SK-N-SH (cell line): ENCODE measurements at places on chromosomes 16 and 17. TPM values are rescaled to one million over a fixed set of nuclear protein-coding genes. Genes with fewer than 3 reads are reported as not detected.

GRCh38 chr17:27605409-27605808 is 25.6 kb upstream of the LGALS9 start:
- H3K36me3 ChIP-seq = peaks cover 3% of the 10 kb centered on the region
- H3K27ac ChIP-seq = no peak overlapping the region
- no peaks in the 10 kb centered on the region for H3K27me3 ChIP-seq
- no peak for DNase-seq
- H3K4me1 ChIP-seq = no peaks in the 10 kb centered on the region; the same call in 1 of the 2 replicates

DNA sequence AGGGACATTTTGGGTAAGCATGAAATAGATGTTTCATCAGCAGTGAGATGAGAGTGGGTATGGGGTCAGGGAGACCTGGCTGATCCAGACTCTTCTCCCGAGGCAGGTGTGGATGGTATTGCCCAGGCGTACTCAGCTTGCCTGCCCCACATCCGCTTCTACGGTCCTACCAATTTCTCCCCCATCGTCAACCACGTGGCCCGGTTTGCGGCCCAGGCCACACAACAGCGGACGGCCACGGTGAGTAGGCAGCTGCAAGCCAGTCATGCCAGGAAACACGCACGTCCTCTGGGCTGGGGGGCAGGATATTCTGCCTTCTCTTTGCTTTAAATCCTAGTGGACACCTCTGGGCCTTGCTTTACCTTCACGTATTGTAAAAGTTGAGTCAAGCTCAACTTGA is 44.7 kb downstream of the CPNE2 start:
- DNase-seq = no peak
- H3K27me3 ChIP-seq = no peaks in the 10 kb centered on the region
- no peak overlapping the region for H3K27ac ChIP-seq
- no peak overlapping the region for H3K4me3 ChIP-seq

GRCh38 chr16:87223656-87224248 is 93.4 kb downstream of the C16orf95 start:
- no peak for DNase-seq
- no peaks in the 10 kb centered on the region for H3K4me1 ChIP-seq
- H3K4me3 ChIP-seq = no peak overlapping the region
- peaks cover 22% of the 10 kb centered on the region for H3K27me3 ChIP-seq
- H3K36me3 ChIP-seq = no peaks in the 10 kb centered on the region

DNA sequence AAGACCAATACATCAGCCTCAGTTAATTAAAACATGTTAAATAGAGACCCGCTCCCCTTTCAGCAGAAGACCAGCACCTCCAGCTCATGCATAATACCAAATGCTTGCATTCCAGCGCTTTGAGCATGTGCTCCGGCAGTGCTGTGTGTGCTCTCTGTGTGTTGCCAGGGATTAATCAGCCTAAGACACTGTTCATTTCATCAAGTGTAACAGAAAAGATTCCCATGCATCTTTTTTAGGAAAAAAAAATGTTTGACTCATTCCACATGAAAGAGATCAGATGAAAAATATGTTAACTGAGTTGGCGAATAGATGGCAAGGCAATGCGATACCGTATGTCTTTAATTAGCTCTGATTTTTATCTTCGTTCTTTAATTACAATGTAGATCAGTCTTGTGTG is 187.6 kb downstream of the RPTOR start:
- no peak overlapping the region; the same call in 1 of the 2 replicates for H3K27ac ChIP-seq
- H3K4me1 ChIP-seq = peaks cover 18% of the 10 kb centered on the region
- DNase-seq = no peak
- no peak overlapping the region for H3K4me3 ChIP-seq

DNA sequence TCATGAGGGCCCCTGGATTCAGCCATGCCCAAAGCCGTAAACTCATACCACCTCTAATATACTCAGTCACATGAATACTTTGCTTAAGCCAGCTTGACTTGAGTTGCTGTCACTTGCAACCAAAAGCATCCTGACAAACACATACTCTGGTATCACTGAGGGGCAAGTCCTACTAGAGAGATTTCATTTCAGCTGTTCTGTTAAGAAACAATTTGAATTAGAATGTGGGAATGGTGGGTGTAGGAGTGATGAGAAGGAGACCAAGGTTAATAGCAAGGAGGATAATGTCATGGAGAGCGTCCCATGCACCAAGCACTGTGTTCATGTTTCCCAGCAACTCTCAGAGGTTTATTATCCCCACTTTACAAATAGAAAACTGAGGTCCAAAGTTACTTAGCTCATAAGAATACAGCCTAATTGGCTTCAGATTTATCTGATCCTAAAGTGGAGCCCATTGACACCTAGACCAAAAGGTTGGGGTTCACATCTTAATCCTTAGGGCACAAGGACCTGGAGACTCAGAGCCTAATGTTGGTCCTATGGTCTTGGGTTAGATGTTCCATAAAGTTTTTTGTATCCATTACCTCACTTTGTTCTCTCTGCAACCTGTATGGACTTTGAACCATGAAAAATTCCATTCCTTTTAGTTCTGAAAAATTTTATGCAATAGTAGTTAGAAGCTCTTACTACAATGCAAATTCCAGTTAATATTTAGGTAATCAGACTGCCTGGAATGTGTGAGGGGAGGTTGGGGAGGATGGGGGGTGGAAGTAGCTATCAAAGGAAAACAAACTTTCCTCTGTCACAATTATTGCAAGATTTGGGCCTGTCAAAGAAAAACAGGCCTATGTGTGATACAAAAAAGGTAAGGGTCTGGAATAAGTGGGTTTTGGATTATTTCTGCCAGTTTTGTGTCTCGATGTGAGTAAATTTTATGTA is 105.9 kb downstream of the IRX3 start:
- H3K27ac ChIP-seq = no peak overlapping the region
- H3K4me1 ChIP-seq = no peaks in the 10 kb centered on the region
- no peak for DNase-seq
- no peak overlapping the region for H3K4me3 ChIP-seq

DNA sequence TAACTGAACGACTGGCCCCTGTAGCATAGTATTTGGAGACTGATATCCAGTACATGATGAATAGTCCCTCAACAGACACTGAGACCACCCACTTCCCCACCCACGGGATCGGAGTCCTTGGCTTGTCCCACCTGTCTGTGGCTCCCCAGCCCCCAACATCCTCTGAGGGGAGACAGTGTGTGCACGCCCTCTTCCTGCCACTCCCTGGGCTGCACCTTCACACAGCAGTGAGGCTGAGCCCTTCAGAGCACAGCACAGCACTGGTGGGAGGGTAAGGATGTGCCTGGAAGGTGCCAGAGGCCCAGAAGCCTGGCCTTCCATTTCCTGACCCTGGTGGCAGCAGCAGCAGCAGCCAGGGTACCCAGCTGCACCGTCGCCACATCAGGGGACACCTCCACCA is 11.0 kb downstream of the DNASE1 start:
- H3K4me1 ChIP-seq = no peaks in the 10 kb centered on the region
- H3K27me3 ChIP-seq = no peaks in the 10 kb centered on the region
- H3K4me3 ChIP-seq = no peak overlapping the region
- no peak overlapping the region for H3K27ac ChIP-seq
- H3K36me3 ChIP-seq = peaks cover 14% of the 10 kb centered on the region

DNA sequence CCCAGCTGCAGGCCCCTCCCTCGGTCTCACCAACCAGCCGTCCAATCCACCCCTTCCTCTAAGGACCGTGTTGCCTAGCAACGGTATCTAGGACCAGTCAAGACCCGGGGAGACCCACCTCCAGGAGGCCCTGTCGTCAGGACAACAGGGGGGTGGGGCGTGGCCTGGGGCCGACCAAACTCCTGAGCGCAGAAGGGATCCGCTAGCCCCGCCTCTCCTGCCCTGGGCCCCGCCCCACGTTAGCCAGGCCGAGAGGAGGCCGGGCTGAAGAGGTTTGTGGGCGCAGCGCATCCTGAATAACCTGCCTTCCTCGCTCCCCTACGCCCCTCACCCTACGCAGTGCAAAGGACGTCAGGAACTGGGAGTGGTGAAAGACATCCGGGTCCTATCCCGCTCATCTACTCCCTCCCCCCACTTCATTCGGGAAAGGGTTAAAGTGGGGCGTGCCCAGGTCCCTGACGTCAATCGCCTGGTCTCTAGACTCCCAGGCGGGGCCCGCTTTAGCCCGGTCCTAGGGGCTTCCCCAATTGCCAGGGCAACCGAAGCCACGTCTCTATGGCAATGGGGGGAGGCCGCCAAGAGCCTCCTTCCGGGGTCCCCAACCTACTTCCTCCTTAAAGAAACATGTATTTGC is 14.7 kb downstream of the DLG4 start:
- peak overlapping the region; percentile 34 for H3K27ac ChIP-seq
- H3K4me3 ChIP-seq = peak overlapping the region; percentile 47
- H3K4me1 ChIP-seq = peaks cover 13% of the 10 kb centered on the region; the same call in 1 of the 2 replicates
- no peaks in the 10 kb centered on the region for H3K27me3 ChIP-seq

The TOM1L1 gene
- 46.5 and 64.1 TPM in 2 replicates for polyA plus RNA-seq

The AOC3 gene
- polyA plus RNA-seq = 0.03 and 0.08 TPM in 2 replicates

The NUPR1 gene
- 0.61 and 1.1 TPM in 2 replicates for polyA plus RNA-seq

The TNP2 gene
- not detected in 2 replicates for polyA plus RNA-seq

The BRIP1 gene
- 2.0 and 2.2 TPM in 2 replicates for polyA plus RNA-seq

The ABCC11 gene
- polyA plus RNA-seq = 0.07 and 0.16 TPM in 2 replicates

The PEX12 gene
- 4.3 and 5.4 TPM in 2 replicates for polyA plus RNA-seq
